Activated gamma-delta T cell treated with anti-CD3 and anti-CD28 coated beads, Interleukin-2, amount 50 U/mL, for 16 hours (primary cell): ENCODE measurements at places on chromosomes 12 and 14.

- DNase-seq, result no peak
Measured at GRCh38 chr12:16605642-16606116, 283 bp downstream of the LMO3 start.

DNA sequence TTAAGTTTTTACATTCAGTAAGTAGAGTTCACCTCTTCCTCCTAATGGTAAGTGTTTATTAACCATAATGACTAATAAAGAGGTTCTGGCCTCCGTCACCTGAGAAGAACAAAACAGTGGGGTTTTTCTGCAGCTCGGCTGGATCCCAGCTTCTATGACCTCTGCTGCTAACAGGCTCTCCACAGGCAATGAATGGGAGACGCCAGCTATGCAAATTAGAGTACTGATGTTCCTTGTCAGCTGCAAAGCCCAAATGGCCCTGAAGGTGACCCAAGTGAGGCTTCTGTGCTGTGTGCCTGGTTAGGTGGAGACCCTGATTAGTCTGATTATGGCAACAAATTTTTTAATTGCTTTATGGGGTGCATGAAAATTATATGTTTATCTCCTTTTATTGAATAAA, 218.1 kb downstream of the APAF1 start:
- DNase-seq, result no peak

GRCh38 chr14:58712357-58712756, 74.6 kb downstream of the DACT1 start:
- no peak for DNase-seq

DNA sequence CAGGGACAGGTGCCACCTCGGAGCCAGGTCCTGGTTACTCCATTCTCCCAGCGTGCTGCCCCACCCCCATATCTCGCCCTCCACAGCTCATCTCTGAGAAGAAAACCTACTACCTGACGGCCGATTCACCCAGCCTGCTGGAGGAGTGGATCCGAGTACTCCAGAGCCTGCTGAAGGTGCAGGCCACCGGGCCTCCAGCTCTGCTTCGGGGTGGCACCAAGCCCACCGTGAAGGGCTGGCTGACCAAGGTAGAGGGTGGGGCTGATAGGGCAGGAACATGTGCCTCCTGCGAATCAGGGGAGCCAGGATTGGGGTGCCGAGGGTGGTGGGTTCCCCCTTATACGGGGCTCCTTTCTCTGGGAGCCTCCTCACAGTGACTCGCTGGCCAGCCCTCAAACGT, 25.9 kb downstream of the PIGH start:
- no peak for DNase-seq

- no peak for DNase-seq
Measured at GRCh38 chr12:88590851-88591250, 10.6 kb upstream of the KITLG start.

DNA sequence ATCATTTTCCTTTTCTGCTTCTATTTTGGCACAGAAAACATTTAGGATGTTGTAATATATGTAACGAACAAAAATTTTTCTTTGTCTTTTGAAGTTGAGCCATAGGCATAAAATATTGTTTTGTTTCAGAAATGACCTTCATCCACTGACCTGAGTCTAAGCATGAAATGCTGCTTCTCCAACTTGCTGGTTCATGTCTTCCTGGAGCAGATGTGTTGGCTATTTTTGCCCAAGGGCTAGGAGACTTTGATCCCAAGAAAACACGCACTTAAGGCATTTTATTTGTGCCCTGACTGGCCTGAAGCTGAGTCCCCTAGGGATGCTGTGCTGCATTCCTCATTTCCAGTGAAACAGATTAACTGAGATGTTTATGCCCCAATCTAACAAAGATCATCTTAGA, 27.2 kb upstream of the ALG10B start:
- DNase-seq, result no peak

GRCh38 chr12:129903956-129904829, at the start of gene TMEM132D:
Gene TMEM132D (minus strand): TSS chr12:129904025.
- DNase-seq, result no peak

GRCh38 chr14:92759300-92759678, 10.9 kb upstream of the LGMN start:
- no peak for DNase-seq

DNA sequence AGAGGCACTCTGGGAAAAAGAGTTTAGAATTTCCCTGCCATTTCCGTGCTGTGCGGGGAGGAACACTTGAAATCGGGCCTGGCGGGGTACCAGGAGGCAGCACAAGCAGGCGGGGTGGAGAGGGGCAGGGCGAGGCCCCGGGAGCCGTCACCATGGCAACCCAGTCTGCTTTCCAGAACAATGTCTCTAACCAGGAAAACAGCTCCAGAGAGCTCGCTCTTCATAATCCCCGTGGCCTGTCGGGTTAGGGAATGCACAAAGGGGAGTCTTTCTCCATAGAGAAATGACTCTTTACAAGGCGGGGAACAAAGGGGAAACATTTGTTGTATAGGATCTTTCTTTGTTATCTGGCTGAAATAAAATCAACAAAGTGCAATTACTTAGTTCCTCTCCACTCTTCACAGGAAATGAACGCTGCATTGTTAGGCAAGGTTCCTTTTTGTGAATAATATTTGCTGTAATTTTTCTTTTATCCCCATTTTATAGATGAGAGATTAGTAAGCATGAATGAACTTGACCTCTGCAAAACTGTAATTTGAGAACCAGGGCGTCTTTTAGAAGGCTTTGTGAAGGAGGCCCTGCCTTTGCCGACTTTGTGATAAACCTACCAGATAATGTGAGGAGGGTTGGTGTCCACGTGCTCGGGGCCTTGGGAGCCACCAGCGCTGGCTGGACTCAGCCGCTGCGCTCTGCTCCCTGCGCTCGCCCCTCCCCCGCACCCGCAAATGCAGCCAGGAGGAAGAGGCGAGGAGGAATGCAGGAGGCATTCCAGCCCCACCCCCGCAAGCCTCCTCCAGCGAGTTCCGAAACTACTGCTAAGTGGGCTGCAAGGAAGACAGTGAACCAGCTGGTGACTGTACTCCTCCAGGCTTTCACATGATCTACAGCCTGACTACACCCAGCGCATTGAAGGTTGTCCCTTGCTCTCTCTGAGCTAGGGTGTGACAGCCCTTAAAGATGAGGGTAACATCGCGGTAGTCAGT, 105.2 kb upstream of the ATF7IP start:
- DNase-seq, result no peak

- DNase-seq, result no peak
Measured at GRCh38 chr12:72978999-72979398, 706.8 kb downstream of the TRHDE start.

DNA sequence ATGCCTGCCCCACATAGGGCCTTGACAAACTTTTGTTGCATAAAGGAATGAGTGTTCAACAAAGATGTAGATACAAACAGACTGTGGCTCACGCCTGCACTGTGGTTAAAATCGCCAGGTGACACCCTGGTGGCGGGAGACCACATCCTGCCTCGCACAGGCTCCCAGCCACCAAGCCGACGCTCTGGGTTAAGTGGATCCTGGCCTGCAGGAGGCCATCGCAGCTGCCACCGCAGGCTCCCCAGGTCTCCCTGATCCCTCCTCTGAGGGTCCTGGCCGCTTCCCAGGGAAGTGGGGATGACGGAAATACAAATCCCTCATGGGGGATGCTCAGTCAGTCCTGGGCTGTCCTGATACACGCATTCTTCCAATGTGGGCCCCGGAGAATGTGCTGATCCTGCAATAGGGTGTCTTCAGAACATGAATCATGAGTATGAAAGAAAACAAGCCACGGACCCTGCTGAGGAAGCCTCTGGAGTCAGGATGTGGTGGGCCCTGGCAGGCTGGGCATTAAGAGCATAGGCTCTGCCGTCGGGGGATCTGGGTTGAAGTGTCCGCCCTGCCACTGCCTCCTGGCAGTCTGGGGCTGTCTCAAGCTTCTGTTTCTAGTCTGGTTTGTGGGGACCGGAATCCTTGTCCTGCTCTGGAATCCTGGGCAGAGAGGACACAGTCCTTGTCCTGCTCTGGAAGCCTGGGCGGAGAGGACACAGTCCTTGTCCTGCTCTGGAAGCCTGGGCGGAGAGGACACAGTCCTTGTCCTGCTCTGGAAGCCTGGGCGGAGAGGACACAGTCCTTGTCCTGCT, 53.5 kb upstream of the BEGAIN start:
- peak; percentile 59 for DNase-seq

DNA sequence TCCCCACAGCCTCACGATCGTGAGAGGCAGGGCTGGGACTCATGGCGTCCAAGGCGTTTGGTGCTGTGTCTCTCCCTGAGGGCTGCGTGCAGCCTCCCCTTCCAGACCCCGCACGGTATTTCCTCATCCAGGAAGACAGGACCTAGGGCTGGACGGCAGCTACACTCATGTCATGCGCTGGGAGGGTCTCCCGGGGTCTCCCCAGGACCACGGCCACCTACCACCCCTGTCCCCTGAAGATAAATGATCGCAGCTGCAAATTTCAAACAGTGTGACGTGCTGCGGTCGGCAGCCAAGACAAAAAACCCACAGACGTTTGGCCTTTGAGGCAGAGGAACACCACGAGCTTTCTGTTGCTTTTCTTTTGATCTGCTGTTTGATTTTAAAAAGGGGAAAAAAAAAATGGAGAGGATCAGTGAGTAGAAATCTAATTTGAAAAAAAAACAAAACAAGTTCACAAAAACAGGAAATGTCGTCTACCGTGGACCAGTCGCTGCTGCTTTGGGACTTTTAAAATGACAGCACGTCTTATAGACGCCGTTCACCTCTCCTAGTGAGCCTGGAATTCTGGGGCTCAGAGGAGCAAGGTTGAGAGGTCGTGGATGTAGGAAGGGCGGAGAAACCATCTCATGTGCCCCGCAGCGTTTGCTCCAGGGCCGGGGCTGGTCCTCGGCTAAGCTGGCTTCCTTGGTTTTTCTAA, 237.6 kb downstream of the SLC41A2 start:
- DNase-seq, result peak; percentile 46

DNA sequence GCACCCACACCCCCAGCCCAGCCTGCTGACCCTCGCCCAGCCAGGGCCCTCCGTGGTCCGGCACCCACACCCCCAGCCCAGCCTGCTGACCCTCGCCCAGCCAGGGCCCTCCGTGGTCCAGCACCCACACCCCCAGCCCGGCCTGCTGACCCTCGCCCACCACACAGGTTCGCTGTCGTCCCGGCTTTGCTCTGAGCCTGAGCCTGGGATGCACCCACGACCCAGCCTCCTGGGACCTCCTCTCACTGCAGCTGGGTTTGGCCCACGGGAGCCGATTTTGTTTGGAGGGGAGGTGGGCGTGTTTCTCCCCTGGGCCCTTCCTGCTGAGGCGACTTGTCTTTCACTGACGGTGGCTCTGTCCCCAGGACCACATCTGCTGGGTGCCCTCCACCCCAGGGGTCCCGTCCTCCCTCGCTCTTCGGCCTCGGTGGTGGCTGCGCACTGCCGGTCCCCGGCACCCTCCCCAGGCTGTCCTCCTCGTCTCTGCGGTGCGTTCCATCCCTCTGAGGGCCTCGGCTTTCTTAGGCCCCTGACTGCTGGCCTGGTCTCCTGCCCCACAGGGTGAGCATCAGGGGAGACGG, 83.8 kb downstream of the GALNT9 start:
- no peak for DNase-seq

DNA sequence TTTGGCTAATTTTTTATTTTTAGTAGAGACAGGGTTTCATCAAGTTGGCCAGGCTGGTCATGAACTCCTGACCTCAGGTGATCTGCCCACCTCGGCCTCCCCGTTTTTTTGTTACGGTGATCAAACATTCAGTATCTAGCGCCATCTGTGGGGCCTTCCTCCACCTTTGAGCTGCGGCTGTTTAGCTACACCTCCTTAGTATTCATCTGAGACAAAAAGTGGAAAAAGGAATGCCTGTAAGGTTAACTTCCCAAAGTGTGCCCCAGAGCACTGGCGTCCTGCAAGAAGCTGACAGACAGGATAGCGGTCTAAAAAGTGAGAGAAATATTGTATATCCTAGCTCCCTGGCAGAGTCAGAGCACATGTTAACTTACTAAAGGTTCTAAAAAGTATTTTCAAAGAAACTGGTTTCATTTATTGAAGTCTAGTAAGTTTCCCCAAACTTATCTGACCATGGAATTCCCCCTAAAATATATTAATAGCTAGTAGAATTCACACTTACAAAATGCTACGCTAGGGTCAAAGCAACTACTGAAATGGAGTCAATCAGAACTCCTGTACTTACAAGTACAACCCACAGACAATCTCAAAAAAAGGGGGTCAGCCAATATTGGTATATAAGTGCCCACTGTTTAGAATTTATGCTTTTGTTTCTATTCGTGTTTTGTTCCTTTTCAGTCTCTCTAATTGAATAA, 59.1 kb downstream of the DUSP16 start:
- DNase-seq, result no peak

GRCh38 chr14:32710231-32710671, 228.4 kb upstream of the NPAS3 start:
- no peak for DNase-seq

DNA sequence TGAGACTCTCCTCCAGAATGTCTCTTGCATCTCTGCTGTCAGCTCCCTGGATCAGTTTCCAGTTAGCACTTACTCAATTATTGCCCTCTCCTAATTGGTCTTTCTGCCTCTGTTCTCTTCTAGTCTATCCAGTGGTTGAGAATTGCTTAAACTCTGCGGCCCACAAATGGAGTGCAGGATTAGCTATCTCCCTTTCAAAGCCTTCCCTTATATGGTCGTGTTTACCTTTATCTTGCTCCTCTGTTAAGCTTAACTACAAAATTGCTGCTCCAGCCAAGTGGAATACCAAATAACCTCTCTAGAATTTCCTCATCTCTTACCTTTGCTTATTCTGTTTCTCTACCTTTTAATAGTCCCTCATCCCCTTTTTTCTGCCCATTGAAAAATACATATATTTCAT, 132.7 kb downstream of the NRXN3 start:
- DNase-seq, result no peak

- DNase-seq, result no peak
Measured at GRCh38 chr12:117143008-117143532, 43.9 kb upstream of the TESC start.

DNA sequence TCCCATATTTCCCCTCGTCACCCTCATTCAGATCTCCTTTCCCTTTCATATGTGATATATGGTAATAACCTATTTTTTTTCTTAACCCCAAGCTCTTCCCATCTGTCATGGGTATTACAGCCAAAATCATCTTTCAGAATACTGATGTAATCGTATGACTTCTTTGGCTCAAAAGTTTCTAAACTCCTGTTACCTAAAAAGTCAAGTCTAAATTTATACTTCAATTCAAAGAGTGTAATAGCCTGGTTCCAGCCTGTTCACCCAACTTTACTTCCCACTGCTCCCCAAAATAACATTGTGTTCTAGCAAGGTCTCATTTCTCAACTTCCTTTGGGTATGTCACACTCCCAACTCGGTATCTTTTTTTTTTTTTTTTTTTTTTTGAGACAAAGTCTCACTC, 48.5 kb downstream of the TBK1 start:
- no peak for DNase-seq

GRCh38 chr12:71186571-71187288, 28.9 kb upstream of the TSPAN8 start:
- no peak for DNase-seq

- DNase-seq, result no peak
Measured at GRCh38 chr14:35332517-35333263, 40.5 kb downstream of the PSMA6 start.

DNA sequence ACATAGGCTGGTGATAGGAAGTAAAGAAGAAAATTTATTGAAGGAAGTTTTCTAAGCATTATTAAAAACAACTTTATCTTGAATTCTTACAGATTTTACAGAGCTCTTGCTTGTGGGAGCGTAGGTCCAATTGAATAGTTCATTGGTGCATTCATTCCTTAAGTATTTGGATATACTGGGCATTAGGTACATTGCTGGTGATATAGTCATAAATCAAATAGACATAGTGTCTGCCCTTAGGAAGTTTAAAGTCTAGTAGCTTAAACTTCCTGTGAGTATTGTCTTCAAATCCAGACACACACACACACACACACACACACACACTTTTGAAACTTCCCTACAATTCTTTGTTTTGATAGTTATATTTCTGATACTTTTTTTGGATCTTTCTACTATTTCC, 226.7 kb downstream of the FUT8 start:
- no peak for DNase-seq

GRCh38 chr14:34722723-34723545, 8.5 kb upstream of the CFL2 start:
- DNase-seq, result peak; percentile 4
